NCI-H1105 (cell line): ENCODE measurements at places on chromosomes 11 and 22.

- DNase-seq = no peak
Observed at GRCh38 chr11:92779746-92780145, 189.7 kb upstream of the MTNR1B start.

- no peak for DNase-seq
Observed at GRCh38 chr11:44831605-44832394, 105.0 kb downstream of the TSPAN18 start.

GRCh38 chr11:118971646-118972045 is at the start of gene FOXR1:
TSS of gene FOXR1 (plus strand) at chr11:118971761. CDS start at chr11:118971932, 171 bp downstream.
- no peak for DNase-seq

GRCh38 chr11:109914038-109914437 is 179.2 kb upstream of the ZC3H12C start:
- no peak for DNase-seq

GRCh38 chr11:112118176-112118575 is 31.5 kb downstream of the SDHD start:
- no peak for DNase-seq

- DNase-seq = no peak
Observed at GRCh38 chr11:61963282-61964057, 4.0 kb downstream of the FTH1 start.

- no peak for DNase-seq
Observed at GRCh38 chr22:17237038-17237668, 17.9 kb upstream of the ADA2 start.

GRCh38 chr11:15805726-15806125 is 550.6 kb downstream of the SOX6 start:
- no peak for DNase-seq

DNA sequence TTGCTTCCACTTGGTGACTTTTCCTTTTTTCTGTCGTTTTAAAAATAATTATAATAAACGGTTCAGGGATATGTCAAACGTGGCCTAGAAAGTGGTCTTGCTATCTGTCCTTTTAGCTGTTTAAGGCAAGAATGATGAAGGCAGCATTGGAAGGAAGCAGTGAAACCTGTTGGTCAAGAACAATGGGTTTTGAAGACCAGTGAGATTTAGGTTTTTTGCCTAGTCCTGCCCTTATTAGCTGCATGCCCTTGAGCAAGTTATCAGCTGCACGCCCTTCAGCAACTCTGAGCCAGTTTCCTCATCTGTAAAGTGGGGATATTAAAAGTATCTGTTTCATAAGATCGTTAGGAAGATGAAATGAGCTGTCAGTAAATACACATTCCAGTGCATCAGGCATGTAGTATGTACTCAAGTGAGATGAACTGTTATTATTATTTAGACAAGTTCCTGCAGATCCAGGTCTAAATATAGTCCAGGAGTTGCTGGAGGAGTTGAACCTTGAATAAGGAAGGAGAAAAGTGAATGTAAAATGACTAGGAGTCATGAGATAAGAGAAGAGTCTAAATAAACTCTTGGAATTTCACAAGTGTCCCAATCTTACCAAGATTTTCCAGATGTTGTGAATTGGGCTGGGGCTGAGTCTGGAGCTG is 90.8 kb upstream of the HSD17B12 start:
- no peak for DNase-seq

- no peak for DNase-seq
Observed at GRCh38 chr11:121996574-121996973, 119.4 kb downstream of the BLID start.

- peak; percentile 9 for DNase-seq
Observed at GRCh38 chr11:64268025-64268892, 16.2 kb downstream of the BAD start.

GRCh38 chr11:106127604-106128003 is 50.1 kb downstream of the AASDHPPT start:
- no peak for DNase-seq

GRCh38 chr11:95641495-95641894 is 148.1 kb downstream of the FAM76B start:
- no peak for DNase-seq

GRCh38 chr11:120173807-120174206 is 35.9 kb upstream of the TRIM29 start:
- DNase-seq = no peak

- DNase-seq = no peak
Observed at GRCh38 chr11:76677458-76677765, 6.9 kb upstream of the LRRC32 start.

GRCh38 chr22:26364066-26365015 is 64.7 kb upstream of the ASPHD2 start:
- peak; percentile 65 for DNase-seq

GRCh38 chr11:11553573-11553972 is 68.2 kb downstream of the GALNT18 start:
- DNase-seq = no peak

- no peak for DNase-seq
Observed at GRCh38 chr11:75478783-75479596, 46.0 kb upstream of the KLHL35 start.

DNA sequence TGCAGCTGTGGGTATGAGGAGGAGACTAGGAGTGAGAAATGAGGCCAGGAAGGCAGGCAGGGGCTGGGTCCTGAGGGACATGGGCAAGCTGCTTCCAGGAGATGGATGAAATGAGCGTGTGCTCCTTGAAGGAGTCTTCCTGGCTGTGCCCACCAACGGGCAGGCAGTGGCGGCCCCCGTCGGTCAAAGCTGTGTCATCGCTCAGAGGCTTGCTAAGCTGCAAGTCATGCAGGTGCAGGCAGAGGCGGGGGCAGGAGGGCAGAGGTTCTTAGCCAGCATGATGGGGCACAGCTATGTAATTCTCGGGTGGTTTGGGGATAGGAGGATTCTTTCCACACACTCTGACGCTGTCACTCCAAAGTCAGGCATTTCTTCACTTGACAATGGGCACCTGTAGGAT is 12.5 kb upstream of the PEX26 start:
- DNase-seq = no peak

- no peak for DNase-seq
Observed at GRCh38 chr11:68021167-68021787, 9.2 kb upstream of the NDUFS8 start.

- DNase-seq = no peak
Observed at GRCh38 chr11:45924036-45924915, 1.8 kb downstream of the LARGE2 start.

- no peak for DNase-seq
Observed at GRCh38 chr11:18280438-18281045, 14.5 kb downstream of the SAA1 start.

GRCh38 chr11:122812638-122813037 is 25.7 kb upstream of the CRTAM start:
- no peak for DNase-seq

- DNase-seq = no peak
Observed at GRCh38 chr11:10265936-10266335, 28.1 kb downstream of the SBF2 start.

DNA sequence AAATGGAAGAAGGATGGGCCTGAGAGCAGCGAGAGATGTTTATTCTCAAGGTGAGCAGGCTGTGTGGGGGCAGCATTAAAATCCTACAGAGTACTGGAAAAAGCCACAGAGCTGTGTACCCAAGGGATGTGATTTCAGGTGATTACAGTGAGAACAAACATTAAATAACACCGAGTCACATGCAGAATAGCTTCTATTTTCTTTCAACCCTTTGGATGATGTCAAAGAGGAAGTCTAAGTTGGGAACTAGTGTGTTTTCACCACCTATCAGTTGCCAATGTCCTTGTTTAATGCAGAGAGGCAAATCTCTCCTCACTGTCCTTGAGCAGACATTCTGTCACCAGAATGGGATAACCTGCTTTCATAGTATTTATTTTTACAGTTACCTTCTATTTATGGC is 379.6 kb upstream of the NARS2 start:
- DNase-seq = no peak

GRCh38 chr11:61540528-61540927 is 32.0 kb downstream of the LRRC10B start:
- no peak for DNase-seq

GRCh38 chr11:44286268-44286880 is 23.6 kb downstream of the ALX4 start:
- peak; percentile 28 for DNase-seq

GRCh38 chr11:109864834-109865547 is 228.2 kb upstream of the ZC3H12C start:
- peak; percentile 62 for DNase-seq

GRCh38 chr11:114774599-114775361 is 96.5 kb downstream of the NXPE2 start:
- peak; percentile 50 for DNase-seq

DNA sequence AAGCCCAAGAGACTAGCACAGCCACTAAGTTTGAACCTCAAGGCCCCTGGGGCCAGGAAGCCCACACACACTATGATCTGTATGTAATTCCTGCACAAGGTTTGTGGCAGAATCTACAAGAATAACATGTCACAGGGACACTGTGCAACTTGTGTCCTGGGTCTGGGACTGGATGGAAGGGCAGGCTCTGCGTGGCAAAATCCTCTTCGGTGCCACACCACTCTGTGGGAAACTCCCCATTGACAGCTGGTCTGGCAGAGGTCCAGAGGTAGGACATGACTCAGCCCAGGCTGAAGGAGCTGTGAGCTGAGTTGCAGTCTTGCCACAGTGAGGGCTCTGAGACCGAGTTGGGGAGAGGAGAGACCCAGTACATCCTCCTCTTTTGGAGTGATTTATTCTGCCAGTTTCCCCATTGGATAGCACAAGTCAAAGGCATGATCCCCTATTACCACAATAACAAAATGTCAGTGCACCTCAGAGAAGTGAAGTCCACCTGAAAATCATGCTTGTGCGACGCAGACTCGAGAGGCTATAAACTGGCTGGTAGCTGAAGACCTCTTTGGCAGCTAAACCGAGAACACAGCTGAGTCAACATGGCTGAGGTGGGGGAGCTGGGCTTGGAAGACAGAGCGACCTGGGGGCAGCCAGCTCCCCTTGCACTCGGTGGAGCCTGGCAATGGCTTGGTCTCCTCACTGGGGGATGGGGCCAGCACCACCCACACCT is 23.3 kb upstream of the SERPIND1 start:
- DNase-seq = peak; percentile 10

DNA sequence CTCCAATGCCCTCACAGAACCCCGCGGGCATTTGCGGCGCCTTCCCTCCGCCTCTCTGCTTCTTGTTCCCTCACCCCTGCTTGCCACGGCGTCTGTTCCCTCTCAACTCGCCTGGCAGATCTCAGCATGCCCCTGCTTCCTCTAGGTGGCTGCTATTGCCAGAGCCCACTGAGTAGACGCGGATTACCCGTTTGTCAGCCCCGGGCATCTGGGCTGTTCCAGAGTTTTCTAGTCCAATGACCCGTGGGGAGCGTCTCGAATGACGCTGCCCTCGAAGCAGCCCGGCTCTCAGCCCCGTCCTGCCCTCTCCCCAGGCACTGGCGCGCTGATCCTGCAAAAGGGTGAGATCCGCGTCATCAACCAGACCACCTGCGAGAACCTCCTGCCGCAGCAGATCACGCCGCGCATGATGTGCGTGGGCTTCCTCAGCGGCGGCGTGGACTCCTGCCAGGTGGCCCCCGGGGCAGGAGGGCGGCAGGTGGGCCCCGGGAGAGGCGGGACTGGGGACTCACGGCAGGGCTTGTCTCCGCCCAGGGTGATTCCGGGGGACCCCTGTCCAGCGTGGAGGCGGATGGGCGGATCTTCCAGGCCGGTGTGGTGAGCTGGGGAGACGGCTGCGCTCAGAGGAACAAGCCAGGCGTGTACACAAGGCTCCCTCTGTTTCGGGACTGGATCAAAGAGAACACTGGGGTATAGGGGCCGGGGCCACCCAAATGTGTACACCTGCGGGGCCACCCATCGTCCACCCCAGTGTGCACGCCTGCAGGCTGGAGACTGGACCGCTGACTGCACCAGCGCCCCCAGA is 49.7 kb downstream of the ST14 start:
- DNase-seq = no peak

- DNase-seq = peak; percentile 15
Observed at GRCh38 chr11:119854521-119854920, 125.5 kb upstream of the NECTIN1 start.

DNA sequence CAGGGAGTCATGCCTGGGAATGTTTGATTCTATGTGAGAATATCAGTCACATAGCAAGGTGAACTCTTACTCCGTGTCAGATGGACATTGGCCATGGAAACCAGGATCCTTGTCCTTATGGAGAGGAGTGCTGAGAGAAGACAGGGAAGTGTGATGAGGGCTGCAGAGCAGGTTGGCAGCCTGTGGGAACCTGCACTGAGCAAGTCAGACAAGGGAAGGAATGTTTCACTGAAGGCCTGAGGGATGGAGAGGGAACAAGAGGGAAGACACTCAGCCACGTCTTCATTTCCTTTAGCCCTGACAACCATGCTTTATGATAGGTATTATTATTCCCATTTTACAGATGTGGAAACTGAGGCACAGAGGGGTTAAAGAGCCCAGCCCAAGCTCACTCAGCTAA is 38.4 kb upstream of the HORMAD2 start:
- DNase-seq = no peak

GRCh38 chr11:81071606-81072005 is 1630.8 kb upstream of the TENM4 start:
- DNase-seq = no peak

DNA sequence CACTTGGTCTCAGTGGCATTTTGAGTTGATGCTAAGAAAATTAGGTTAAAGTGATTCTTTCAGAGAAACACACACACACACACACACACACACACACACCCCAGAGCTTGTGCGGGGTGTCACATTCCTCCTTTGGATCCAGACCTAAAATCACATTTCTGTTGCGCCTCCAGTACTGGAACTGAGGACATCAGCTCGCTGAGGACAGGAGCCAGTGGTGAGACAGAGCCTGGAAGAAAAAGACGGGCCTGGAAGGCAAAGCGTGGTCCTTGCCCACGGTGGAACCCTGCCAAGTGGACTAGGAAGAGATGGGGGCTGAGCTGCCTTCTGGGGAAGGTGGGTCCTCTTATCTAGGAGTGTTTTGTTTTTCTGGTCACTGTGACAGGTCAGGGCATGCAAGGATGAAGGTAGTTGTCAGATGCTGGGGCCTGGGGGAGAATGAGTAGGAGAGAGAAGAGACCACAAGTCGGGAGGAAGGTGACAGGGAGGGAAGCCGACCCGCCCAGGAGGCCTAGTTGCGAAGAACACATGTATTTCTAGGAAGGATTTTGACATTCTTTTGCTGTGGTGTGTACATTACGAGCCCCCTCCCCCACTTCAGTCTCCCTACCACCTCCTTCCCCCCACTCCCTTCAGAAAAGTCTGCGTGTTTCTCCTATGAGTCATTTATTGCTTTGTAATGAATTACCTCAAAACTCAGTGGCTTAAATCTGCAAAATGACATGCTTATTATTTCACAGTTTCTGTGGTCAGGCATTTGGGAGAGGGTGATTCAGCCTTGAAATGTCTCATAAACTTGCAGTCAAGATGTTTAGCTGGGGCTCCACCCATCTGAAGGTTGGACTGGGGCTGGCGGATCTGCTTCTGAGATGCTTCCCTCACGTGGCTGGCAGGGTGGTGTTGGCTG is 4.8 kb upstream of the ELFN2 start:
- DNase-seq = no peak
